GDM1 (cell line): ENCODE measurements at places on chromosomes 16 and 17.
A peak's percentile ranks its signal among the peaks of the same experiment; 100 is the strongest.

- DNase-seq, result no peak
Observed at GRCh38 chr17:38542286-38542685, 63.5 kb downstream of the SRCIN1 start.

GRCh38 chr17:69651921-69652320 lies 237.4 kb downstream of the MAP2K6 start:
- no peak for DNase-seq

GRCh38 chr16:80065541-80065940 lies 465.0 kb upstream of the MAF start:
- DNase-seq, result no peak

- DNase-seq, result no peak
Observed at GRCh38 chr16:5509794-5510193, 412.2 kb upstream of the EEF2KMT start.

GRCh38 chr17:47239967-47240651 lies 13.5 kb upstream of the ITGB3 start:
- DNase-seq, result peak; percentile 81

- DNase-seq, result no peak
Observed at GRCh38 chr16:35636480-35637230, 2177.2 kb downstream of the TP53TG3F start.

DNA sequence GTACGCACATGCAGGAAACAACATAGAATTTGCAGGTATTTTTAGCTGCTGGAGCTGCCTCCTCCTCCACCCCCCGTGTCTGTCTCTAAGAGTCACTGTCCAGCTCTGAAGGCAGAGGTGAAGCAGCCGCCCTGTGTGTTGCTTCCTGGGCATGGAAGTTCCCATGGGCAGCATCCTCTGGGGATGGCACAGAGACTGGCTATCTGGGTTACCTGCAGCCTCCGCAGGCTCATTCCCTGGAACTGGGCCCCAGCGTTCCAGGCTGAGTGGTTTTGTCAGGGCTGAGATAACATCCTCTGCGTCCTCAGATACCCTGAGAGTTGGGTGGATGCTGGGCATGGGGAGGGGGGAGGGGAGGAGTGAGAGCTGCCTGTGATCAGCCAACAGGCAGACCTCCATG lies 41.5 kb upstream of the MRTFB start:
- no peak for DNase-seq

DNA sequence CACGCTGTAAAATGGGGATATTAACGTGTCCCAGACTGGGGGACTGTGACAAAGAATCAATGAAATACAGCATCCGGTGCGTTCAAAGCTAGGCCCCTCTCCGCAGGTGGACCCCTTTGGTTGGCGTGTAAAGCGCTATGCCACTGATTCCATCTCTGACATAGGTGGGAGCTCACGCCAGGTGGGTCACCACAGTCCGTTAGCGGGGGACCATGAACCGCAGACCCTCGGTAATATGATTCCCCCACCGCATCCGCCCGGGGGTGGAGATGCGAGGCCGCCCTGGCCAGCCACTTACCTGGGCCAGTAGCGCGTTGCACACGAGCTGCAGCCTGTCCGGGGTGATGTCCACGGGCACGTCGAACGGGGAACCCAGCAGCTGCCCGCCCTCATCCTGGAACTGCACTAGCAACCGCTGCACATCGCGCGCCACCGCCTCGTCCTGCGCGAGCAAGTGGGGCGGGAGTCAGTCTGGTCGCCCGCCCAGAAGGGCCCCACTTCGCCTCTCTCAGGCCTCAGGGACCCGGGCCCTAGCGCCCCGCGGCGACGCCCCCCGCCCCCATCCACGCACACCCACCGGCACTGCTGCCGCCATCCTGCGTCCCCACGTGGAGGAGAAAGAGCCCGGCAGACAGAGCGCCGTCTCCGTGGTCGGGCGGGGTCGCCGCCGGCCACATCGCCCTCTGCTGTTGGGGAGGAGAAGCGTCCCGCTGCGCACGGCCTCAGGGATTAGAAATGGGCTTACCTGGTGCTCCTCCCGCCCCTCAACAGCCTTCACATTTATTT lies at the start of gene NLE1:
TSS of gene NLE1 (minus strand) at position 623 of the 786 bp plus-strand sequence. CDS start at position 595, 28 bp downstream.
- peak; percentile 80 for DNase-seq
